ENCODE measurements at places on chromosomes 2 and 18.

- DNase-seq = no peak
Observed at GRCh38 chr2:153595939-153596338, 117.4 kb upstream of the RPRM start.

DNA sequence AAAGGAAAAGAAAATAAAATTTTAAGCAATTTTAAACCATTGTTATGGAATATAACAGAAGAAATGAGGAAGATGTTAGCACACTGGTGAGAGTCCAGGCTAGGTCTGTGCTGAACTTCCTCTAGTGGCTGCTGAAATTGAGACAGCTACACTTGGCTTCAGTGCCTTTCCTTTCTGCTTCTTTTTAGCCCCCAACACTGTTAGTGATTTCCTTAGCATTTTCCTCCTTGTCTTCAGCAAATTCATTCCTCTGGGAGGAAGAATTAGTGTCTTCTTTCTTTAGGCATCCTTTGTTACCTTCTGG lies 47.6 kb downstream of the ITGAV start:
- no peak for DNase-seq

- DNase-seq = no peak
Observed at GRCh38 chr18:78753240-78753639, 226.4 kb upstream of the SALL3 start.

GRCh38 chr18:44130376-44130942 lies 550.2 kb upstream of the SETBP1 start:
- no peak for DNase-seq

- DNase-seq = no peak
Observed at GRCh38 chr2:7795778-7796563, 878.8 kb downstream of the RNF144A start.

DNA sequence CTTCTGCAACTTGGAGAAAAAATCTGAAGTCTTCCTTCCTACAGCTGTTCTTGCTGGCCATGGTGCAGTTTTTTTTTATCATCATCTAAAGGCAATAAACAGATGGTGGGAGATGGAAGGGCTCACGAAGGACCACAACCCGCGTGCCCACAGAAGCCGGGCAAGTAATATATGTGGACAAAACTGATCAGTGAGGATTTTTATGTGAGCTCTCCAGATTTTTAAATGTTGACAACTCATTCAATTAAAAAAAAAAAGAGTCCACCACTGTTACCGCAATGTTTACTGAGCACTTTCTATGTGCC lies 55.9 kb upstream of the CREB1 start:
- DNase-seq = no peak

GRCh38 chr2:129113776-129114175 lies 795.1 kb upstream of the HS6ST1 start:
- DNase-seq = no peak

GRCh38 chr2:222854773-222855700 lies 5.8 kb upstream of the ACSL3 start:
- no peak for DNase-seq

GRCh38 chr2:232757905-232758304 lies 18.5 kb downstream of the KCNJ13 start:
- no peak for DNase-seq

- no peak for DNase-seq
Observed at GRCh38 chr2:71452565-71452964, 796 bp upstream of the DYSF start.

- no peak for DNase-seq
Observed at GRCh38 chr2:29632018-29632417, 289.4 kb downstream of the ALK start.

DNA sequence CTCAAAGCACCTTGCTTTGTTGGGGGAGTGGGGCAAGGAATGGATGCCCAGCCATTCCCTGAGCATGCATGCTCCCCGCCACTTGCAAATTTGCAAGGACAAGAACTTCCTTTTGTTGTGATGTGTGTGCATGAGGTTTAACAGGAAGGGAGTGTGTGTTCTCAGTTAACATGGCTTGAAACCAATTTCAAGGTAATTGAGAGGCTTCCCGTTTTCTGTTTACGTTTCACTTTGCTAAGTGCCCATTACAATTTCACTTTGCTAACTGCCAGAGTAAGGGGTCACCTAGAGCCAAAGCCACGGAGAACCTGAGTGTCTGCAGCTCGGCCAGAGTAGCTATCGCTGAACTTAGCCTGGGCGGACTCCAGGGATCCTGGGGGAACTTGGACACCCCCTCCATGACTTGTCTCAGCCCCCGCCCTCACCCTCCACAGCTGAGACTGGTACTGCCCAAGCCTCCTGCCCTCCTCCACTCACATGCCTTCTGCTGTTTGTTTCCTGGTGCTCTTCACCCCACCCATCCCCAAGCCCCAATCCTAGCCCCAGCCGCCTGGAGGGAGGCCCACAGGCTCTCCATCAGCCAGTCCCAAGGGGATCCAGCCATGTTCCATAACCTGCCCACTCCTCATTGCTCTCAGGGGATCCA lies 53.6 kb upstream of the LAPTM4A start:
- DNase-seq = no peak

GRCh38 chr2:199136681-199137080 lies 321.1 kb downstream of the SATB2 start:
- DNase-seq = no peak

GRCh38 chr18:43883886-43884285 lies 606.6 kb upstream of the SYT4 start:
- no peak for DNase-seq

- peak; percentile 95 for DNase-seq
Observed at GRCh38 chr2:130181325-130181879, at the start of gene SMPD4. Gene SMPD4, minus strand, starts transcription at chr2:130181602. Its CDS starts 5,010 bp downstream, at chr2:130176592.

DNA sequence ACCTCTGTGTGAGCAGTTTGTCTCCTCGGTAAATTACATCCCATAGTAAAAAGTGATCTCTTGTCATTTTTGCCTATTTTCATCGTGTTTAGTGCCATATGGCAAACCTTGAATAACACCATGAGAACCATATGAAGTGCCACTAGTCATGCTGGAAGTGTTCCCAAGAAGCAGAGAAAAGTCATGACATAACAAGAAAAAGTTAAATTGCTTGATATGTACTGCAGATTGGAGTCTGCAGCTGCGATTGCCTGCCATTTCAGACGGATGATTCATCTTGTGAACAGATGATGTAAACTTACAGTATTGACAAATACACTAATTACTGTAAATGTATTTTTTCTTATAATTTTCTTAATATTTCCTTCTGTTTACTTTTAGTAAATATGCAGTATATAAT lies 846.7 kb downstream of the BCL11A start:
- no peak for DNase-seq

DNA sequence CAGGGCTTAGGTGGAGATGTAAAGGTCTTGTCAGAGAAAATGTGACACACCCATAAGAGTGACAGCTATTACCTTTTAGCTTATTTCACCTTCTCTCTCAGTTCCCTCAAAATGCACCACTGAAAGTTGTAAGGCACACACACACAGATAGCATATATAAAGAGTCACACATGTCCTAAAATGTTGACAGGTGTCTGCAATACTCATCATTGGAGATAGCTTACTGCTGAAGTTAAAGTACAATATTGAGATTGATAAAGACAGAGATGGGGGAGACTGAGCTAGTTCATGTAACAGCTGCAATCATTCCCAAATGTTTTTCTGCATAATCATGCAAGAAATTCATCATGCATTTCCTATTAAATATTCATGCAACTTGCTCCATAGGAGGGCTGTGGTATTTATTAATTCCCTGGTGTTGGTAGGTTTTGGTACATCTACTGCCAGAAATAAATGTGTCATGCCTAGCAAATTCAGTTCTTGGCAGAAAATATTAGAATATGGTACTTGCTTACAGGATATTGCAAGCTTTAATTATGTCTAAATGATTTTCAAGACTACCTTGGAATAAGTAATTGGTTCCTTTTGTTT lies 118.8 kb upstream of the RBMS1 start:
- no peak for DNase-seq

GRCh38 chr2:43777306-43777926 lies 3.6 kb downstream of the DYNC2LI1 start:
- no peak for DNase-seq

DNA sequence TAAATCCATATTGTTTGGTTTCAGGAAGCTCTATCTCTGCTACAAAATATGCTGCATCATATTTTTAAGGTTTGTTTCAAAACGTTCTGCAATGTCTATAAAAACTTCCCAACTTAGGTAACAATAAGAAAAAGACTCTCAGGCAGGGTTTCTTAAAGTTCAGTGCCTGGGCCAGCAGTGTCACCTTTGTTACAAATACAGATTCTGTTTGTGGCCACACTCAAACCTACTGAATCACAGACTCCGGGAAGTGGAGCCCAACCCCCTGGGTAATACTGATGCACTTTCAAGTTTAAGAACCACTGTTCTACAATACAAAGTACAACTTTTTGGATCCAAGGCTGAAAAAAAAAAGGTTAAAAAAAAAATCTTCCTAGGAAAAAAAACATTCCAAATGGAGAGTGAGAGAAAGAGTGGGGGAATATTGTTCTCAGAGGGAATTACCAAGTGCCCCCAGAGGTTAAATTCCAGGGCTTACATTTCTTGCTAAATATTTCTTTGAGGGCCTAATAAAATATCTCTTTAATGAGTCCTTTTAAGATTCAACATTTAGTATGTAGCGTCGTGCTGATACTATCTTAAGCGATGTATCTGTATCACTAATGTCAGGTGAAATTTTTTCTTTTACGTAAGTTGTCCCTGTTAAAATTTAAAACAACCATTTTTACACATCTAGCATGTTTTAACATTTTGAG lies 476.7 kb downstream of the TXNL1 start:
- no peak for DNase-seq

GRCh38 chr2:129375632-129376425 lies 603.6 kb upstream of the RAB6C start:
- no peak for DNase-seq

- no peak for DNase-seq
Observed at GRCh38 chr18:31595121-31595771, 3.6 kb downstream of the TTR start.

DNA sequence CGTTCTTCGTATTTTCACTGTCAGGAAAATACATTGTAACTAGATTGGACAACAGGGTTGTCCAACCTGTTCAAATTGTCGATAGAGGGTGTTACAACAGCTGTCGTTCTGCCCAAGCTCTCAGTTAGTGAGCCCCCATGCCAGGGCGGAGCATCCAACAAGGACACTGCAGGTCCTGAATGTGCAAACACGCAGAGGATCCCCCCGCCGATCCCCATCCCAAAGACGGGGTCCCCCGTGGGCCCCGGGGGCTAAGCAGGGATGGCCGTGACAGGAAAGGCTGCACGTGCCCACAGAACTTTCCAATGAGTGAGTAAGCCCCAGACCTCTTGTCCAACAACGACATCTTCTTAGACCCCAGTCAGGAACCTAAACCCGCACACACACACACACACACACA lies 140.8 kb downstream of the PXDN start:
- no peak for DNase-seq
